ENCODE measurements at places on chromosomes 13 and 19.

- no peak for DNase-seq
Measured at GRCh38 chr19:2811735-2812413, 7.8 kb upstream of the ZNF554 start.

- no peak for DNase-seq
Measured at GRCh38 chr13:46586751-46587514, 34.0 kb downstream of the LRCH1 start.

DNA sequence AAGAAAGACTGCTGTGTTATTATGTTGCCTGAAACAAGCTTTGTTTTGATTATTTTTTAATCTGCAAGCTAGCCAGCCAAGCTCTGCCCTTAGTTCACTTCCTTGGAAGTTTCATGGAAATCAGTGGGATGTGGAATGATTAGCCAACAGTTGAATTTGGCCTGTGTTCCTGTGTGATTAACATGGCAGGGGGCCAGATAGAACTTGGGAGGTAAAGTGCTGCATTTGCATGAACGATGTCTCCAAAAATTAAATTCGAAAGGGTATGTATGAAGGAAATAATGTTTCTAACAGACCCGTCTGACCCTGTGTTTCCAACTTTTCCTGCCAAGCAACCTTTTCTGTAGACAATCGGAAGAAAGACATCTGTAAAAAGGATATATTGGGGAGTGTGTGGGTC is 32.2 kb downstream of the UFM1 start:
- DNase-seq = no peak

DNA sequence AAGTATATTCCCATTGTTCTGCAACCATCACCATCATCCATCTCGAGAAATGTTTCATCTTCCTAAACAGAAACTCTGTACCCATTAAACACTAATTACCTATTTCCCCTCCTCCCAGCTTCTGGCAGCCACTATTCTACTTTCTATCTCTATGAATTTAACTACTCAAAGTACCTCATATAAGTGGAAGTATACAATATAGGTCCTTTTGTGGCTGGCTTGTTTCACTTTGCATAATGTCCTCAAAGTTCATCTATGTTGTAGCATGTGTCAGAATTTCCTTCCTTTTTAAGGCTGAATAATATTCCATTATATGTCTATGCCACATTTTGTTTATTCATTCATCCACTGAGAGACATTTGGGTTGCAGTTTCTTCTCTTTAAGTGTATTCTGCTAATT is 159.4 kb downstream of the KCNRG start:
- no peak for DNase-seq

DNA sequence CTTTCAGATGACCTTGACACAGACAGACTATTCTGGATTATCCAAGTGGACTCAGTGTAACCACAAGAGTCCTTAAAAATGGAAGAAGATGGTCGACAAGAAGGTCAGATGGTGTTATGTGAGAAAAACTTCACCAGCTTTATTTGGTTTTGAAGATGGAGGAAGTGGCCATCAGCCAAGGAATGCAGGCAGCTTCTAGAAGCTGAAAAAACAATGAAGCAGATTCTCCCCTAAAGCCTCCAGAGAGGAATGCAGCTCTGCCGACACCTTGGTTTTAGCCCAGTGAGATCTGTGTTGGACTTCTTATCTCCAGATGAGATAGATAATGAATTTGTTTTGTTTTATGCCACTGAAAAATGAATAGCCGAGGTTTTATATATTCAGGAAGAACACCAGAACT is 501.5 kb downstream of the DCT start:
- DNase-seq = no peak

GRCh38 chr13:30143666-30144400 is 163.5 kb downstream of the KATNAL1 start:
- DNase-seq = no peak

DNA sequence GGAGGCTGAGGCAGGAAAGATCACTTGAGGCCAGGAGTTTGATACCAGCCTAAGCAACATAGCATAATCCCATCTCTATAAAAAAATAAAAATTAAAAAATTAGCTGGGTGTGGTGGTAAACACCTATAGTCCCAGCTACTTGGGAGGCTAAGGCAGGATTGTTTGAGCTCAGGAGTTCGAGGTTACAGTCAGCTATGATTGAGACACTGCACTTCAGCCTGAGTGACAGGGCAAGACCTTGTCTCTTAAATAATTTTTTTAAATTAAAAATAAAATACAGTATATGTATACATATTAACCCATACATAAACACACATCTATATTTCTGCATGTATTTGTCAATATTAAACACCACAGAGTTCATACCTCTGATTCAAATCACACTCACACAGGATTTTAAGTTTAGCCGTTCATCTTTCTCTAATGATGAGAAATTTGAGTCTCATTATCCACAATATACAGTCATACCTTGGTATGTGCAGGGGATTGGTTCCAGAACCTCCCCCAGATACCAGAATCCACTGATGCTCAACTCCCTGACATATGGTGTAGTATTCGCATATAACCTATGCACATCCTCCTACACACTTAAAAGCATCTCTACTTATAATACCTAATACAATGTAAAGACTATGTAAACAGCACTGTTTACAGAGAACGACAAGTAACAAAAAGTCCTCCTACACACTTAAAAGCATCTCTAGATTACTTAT is 44.7 kb downstream of the PSPC1 start:
- DNase-seq = no peak

DNA sequence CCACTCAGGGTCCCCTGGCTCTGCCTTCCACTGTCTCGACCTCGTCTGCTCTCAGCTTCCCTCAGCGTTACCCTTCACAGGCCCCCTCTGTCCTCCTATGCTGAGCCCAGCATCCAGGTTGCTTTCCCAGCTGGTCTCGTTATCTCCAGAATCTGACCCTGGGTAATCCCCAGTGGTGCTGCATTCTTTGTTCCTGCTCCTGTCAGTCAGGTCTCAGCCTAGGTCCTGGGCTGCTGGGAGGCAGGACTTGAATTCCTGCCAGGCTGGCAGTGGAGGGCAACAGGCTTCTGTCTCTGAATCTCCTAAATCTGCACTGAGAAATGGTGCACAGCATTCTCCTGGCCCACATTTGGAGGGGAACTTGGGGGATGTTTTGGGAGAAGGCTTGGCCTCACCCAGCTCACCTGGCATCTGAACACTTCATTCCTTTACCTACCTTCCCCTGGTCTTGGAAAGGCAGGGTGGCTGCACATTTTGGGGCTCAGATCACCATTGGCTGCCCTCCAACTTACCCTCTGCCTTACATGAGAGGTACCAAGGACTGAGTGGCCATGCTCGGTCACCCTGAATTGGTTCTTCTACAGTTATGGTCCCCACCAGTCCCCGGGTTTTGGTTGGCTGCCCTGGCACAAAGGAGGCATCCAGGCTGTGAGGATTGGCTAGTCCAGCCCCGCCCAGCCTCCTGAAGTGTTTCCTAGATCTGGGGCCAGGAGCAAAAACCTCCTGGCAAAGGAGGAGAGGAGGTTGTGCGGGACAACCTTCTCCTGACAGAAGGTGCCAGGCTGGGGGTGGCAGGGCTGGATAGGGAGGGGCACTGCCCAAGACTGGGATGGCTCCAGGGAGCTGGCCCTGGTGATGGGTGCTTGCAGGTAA is at the start of gene CYP4F8:
TSS of gene CYP4F8 (plus strand) at position 712 of the 873 bp plus-strand sequence. CDS start 399 bp downstream, outside the sequence.
- no peak for DNase-seq

DNA sequence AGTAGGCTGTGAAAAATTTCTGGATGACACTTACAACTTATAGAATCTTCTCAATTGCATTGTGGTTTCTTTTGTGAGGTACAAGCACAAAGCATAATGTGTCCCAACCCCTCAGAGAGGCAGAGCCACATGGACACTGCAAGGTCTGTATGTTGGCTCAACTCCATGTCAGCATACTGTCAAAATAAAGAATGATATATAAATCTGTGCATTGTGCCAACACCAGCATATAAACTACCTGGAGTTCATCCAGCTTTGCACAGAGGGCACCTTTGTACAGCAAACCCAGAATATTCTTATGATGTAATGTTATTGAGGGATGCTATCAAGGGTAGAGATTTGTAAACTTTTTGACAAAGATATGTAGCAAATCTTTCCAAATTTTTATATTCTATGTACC is 1065.8 kb upstream of the MIR17HG start:
- no peak for DNase-seq

- no peak for DNase-seq
Measured at GRCh38 chr13:43572656-43573360, 214.0 kb downstream of the ENOX1 start.

DNA sequence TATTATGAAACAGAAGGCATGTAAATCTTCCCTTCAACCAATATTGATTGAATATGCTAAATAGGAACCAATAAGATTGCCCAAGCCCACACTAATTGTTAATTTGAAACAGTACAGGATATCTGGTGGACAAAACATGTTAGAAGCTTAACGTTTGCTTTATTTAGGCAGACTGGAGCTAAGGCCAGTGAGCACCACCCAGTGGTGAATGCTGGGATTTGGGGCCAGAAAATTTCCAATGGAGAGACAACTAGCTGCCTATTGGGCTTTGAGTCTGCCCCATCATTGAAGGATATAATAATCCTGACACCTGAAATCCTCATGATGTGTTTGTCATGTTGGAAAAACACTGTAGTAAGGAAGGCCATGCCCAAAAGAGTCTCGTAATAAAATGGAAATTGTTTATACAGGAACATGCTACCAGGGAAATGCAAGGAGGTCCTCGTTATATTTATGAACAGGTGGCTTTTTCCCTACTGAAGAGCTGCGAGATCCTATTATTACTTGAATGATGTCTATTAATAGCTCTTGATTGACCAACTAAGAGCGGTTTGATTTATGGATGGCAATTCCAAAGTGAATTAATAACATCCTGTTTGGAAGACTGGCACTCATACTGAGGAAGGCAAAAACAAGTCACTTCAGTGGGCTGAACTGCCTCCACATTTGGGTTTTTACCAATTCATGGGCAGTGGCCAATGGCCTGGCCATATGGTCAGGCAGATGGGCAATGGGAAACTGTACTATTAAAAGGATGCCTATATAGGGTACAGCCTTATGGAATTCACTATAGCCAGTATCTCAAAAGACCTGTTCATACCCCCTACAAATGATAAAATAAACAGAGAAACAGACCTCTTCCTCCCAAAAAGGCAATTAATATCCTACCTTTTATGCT is 8.7 kb downstream of the SIGLECL1 start:
- peak; percentile 52 for DNase-seq

DNA sequence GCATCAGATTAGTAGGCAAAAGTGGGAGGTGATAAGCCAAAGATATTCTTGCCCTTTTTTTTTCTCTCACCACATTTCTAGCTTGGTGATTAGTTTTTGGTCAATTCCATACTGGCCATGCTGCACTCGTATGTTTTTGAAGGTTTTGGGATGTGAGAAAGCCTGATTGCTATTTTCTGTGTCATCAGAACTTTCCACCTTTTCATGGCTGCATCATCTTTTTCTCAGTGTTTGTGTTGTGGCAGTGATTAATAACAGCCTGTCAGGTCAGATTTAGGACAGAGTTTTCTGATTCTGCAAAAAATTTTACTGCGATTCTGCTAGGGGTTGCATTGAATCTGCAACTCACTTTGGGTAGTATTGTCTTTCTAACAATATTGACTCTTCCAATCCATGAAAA is 32.9 kb downstream of the PSG1 start:
- no peak for DNase-seq

- DNase-seq = no peak
Measured at GRCh38 chr19:31470229-31470939, 121.1 kb upstream of the TSHZ3 start.

- no peak for DNase-seq
Measured at GRCh38 chr13:113879017-113879416, 15.1 kb upstream of the GAS6 start.

DNA sequence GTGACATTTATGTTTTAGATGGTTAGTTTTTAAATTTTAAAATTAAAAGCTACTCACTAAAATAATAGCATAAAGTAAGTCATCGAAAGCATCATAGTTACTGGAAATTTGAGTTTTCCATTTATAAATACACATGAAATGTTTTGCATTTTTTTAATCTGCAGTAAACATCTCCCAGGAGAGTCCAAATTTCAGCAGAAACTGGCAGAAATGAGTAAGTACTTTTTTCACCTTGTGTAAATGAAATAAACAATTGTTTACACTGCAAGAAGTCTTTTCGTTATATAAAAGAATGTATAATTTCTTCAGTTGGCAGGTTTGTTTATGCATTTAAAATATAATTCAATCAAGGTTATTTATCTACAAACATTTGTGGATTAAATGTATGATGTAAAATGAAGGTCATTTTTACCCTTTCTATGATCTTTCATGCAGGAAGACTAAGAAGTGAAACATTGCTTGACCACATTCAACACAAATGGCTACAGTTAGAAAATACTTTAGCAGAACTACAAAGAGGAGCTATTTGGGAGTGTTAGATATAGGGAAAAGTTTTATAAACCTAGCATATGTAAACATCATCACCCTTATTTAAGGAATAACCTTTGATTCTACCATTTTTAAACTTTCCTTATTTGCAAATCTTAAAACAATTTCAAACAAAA is 55.6 kb downstream of the RCBTB2 start:
- no peak for DNase-seq

DNA sequence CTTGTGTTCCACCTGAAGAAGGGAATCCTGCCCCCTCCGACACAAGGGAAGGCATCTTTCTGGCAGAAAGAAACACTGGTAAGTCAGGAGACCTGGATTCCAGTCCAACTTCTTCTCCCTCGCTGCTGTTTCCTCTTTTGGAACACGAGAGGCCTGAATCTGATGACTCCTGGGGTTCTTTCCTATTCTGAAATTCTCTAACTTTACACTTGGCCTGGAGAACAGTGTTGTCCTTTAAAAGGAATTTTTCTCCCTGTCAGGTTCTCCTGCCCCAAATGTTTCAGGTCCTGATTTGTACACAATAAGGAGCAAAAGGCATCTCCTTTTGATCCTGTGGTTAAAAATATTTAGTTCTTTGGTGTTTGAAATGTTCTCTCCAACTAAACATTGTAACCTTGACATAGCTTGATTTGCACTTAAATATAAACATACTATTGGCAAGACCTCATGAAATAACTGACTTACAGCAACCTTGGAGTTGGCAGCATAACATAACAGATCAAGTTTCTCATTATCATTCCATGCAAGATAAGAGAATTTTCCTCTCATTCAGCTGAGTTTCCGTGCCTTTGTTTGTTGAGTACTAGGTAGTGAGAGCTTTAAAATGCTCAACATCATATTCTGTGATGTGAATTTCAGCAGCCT is 244.8 kb downstream of the COG6 start:
- no peak for DNase-seq

DNA sequence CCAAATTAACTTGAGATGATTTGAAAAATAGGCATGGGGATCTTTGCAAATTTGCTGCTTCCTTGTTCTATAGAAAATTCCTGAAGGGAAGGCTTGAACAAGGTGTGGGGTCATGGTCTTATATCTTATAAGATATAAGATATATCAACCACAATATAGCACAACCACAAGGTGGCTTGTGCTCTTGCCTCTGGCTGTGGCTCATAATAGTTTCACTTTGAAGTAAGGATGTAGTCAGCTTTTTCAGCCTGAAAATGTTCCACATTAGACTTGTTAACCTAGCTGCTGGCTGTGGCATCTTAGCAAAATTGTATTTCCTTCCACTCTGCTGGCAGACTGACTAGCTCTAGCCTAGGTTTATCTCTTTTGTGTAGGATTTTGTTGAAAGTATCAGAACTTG is 169.7 kb downstream of the KLF5 start:
- DNase-seq = no peak

Data from CD14-positive monocyte (primary cell).